ENCODE measurements at places on chromosomes 1 and 21.

DNA sequence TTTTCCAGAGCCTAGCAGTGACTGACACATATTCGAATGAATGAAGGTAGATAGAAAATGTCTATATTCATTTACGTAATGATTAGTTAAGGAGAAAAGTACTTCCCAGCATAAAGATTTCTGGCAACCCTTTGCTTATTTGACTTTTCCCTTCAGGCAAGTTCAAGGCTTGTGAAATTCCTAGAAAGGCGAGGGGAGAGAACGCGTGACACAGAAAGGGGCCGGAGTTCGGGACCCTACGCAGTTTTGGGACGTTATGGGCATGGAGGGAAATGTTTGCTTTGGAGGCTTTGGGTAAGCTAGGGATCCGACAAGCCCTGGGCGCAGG, 472 bp upstream of the USP25 start:
- DNase-seq = no peak

DNA sequence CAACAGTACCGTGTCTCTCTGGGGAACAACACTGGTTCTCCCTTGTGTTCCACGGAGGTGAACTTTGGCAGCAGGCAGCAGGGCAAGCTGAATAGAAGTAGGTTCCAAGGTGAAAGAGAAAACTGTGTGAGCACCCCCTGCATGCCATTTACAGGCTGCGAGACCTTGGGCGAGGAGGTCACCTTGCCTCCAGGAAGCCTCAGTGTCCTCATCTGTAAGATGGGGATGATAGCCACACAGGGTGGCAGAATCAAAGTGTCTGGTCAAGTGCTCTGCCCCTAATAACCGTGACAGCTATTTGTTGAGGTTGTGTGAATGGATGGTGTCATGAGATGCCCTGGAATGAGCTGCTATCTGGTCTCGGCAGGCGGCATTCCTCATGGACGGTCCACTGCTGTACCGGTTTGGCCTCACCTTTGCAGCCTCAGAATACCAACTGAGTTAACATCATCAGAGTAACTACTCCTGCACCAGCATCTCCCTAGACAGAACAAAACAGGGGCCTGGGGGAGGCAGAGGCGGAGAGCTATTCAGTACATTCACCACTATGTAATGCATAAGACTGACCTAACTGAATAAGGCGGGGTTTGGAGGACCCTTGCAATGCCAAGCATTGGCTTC, 7.4 kb upstream of the KLHDC7A start:
- no peak for DNase-seq

DNA sequence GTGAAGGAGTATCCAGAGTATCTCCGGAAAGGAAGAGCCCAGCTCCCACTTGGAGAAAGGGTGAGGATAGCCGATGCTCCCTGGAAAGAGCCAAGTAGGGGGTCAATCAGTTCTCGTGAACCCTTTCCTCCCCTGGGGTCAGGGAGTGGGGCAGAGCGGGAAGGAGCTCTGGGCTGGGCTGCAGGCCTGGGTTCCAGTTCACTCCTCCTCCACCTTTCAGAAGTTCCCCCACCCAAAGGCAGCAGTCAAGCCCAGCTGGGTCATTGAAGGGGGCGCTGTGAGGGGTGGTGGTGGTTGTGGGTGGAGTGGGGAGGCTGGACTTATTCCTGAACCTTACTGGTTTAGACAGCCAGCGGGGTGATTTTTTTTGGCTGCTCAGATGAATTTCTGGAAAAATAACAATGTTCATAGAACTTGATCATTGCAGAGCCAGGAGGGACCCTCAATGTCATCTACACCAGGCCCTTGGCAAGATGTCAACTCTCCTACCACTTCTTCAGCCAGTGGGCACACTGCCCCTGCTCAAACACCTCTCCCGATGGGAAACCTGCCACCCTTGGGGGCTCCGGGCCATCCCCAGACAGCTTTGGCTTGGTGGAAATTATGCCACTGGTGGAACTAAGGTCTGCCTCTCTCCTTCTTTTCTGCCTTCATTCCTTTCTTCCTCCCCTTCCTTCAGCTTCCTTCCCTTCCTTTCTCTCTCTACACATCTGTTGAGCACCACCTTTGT, 235.8 kb downstream of the TRABD2B start:
- DNase-seq = no peak

GRCh38 chr1:227729144-227729880, 5.8 kb downstream of the JMJD4 start:
- DNase-seq = no peak

DNA sequence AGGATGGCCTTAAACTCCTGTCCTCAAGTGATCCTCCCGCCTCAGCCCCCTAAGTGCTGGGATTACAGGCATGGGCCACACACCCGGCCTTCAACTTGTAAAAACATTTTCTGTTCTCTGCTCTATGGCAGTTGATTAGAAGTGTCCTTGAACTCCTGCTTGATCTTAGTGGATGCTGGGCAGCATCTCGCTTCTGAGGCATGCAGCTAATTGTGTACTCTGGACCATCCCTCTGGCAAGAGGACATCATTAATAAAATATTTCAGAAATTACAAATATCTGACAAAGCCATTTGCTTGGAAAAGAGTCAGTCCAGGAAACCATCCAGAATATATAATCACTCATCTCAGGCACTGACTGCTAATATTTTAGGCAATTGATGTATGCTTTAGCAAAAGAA, 8.1 kb downstream of the NGF start:
- no peak for DNase-seq

DNA sequence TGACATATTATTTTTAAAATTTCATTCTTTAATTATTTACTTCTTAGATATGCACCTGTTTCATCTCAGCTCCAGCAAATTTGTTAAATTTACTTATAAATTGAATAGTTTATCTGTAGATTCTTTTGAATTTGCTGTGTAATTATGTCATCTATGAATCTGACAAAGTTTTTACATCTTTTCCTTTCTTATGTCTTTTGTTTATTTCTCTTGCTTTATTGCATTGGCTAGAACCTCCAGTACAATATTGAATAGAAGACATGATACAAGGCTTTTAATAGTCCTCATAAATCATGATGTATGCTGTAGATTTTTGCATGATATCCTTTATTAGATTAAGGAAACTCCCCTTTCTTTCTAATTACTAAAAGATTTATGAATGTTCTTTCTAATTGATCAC, 20.8 kb downstream of the CR1 start:
- no peak for DNase-seq

DNA sequence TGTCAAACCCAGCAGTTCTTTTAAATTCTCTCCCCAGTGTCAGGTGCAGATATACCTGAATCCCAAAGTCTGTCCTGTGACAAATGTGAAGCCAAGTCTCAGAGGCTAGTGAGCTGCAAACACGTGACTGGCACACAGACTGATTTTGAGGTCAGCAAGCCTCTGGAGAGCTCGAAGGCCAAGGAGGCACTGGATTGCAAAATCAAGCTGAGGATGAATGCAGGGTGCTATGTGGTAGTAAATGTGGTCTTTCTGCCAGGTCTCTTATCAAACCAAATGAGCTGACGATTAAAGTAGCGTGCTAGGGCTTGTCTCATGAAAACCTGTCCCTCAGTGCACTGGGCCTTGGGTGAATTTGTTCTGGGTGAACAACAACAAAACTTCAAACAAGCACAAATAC, 20.6 kb downstream of the GPR3 start:
- DNase-seq = no peak

DNA sequence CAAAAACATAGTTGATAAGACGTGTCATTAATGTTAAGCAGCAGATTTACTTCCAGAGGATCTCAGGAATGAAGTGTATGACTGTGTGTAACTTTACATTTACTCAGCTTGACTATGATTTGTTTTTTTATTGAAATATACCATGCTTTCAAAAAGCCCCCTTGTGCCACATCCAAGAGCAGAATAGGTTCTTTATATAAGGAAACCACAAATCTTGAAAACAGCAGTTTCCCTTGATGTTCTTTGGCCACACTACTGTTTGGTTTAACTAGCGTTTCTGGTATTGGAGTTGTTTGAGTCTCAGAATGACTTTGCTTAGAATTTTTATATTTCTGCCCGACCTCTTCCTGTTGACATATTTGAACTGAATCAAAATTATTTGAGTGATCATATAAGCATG, 25.0 kb downstream of the LRRC8C start:
- DNase-seq = no peak

DNA sequence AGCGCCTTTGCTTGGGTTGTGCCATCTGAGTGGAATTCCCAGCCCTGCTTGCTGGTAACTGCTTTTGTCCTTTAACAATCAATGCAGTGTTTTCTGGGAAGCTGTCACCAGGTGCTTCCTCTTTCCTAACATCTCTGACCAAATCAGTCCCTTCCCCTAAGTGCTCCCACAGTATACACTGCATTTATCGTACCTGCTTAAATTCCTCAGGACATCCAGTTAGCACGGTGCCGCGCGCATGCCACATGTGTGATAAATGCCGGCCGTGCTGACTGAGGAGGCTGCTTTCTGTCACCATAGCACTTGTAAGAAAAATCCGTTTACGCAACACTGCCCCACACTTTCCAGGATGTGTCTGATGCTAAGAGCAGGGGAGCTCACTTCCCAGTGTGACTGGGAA, 115.4 kb downstream of the BCAR3 start:
- no peak for DNase-seq

DNA sequence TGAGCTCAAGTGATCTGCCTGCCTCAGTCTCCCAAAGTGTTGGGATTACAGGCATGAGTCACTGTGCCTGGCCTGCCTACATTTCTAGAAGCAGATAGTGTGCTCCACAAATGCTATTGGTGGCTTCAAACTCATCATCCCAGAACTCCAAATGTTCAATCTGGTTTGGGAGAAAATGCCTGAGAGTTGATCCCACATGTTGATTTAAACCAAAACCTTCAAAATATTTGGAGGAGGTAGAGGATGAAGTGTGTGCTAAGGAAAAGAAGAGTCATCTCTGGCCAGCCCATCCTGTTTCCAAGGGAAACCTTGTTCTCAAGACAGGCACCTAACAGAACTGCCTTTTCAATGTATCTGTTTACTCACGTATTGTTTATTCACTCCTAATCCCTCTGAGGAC, 55.4 kb upstream of the GRHL3 start:
- DNase-seq = no peak

DNA sequence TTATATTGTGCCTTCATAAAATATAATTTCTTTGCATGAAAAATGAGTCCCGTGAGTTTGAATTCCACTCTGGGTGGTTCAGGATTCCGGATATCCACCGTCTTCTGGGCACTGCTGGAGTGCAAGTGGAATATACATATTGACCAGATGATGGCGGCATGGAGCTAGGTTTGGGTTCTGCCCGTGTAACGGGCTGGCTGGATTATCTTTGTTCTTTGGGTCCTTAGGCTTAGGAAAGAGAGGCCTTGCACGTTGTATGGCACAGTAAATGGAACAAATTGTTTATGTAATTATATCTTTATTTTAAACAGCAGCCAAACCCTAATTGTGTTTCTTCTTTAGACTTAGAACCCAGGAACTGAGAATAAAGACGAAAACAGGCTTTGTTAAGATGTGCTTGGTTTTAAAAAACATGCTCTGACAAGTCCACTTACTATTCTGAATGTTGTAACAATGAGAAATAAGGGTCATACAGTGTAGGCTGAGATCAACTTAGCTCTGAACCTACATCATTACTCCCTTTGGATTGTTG, 13.5 kb upstream of the ACBD6 start:
- no peak for DNase-seq

Data from omental fat pad (tissue), 4 donors.